ENCODE measurements at places on chromosomes 7 and 10.

DNA sequence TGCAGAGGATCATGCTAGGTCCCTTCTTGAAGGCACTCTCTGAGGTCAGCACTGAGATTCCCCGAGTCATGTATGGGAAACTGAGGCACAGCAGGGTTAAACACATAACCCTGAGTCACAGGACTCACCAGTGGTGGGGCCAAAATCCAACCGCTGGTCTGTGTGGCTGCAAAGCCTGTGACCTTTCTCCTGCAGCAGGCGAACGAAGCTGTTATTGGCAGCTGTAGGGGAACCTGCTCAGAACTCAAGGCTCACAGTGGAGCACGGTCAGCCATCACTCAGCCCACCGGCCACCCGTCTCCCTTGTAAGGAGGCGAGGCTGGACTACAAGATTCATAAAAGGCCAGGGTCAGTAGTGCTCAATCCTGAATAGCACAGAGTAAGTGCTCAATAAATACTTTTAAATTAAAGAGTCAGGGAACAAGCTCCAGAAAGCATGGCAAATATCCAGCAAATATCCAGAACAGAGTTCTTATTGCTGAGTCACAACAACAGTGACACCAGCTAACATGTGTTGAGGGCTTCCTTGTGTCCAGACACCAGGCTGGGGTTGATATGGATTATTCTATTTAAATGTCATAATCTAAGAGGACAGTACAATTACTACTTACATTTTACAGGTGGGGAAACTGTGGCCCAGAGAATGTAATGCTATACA lies 34.9 kb downstream of the CHST15 start:
- no peak for DNase-seq

DNA sequence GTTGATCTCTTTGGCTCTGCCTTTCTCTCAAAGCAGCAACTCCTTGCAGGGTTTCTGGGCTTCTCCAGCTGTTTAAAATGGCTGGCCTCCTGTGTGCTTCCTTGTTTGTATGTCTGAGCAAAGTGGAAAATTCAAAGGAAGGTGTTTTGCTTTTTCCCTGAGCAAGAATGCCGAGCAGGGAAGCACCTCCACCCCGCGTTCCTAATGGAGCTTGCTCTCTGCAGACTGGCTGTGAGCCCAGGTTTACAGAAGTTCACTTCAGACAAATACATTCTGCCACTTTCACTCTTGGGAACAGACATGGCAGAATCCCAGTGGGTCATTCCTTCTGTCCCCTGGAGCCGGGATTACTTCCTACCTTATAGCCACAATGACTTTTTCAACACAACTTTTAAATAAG lies 181.8 kb upstream of the AGK start:
- DNase-seq, result no peak

DNA sequence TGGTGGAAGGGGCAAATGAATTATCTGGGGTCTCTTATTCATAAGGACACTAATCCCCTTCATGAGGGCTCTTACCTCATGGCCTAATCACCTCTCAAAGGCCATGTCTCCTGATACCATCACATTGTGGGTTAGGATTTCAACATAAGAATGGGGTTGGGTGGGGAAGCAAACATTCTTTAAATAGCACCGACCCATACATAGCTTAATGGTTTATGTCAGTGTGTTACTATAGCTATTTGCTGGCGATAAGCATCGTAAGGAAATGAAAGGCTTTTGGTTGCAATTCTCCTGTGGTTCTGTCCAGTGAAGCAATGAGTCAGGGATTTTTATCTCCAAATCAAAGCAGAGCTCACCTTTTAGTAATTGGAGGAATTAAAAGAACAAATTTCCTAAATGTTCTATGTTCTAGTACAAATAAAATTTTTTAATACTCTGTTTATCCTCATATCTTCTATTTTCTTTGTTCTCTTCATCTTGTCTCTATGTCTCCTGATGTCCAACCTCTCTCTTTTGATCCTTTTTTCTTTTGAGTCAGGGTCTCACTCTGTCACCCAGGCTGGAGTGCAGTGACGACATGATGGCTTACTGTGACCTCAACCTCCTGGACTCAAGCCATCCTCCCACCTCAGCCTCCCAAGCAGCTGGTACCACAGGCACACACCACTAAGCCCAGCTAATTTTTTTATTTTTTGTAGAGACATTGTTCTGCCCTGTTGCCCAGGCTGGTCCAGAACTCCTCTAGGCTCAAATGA lies 57.0 kb upstream of the GLCCI1 start:
- DNase-seq, result no peak

DNA sequence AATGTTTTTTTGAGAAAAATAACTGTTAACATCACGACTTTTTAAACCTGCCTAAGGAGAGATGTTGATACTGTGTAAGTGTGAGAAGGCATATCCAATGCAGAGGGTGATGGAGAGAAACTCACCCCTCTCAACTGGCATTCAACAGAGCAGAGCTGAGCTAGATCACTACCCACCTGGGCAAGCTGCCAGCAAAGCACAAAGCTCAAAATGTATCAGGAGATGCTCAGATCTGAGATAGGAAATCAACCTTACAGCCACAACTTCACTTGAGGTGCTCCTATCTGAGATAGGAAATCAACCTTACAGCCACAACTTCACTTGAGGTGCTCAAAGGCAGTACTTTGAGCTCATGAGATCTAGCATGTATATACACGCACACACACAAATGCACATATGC lies 151.5 kb upstream of the PDE1C start:
- DNase-seq, result no peak

DNA sequence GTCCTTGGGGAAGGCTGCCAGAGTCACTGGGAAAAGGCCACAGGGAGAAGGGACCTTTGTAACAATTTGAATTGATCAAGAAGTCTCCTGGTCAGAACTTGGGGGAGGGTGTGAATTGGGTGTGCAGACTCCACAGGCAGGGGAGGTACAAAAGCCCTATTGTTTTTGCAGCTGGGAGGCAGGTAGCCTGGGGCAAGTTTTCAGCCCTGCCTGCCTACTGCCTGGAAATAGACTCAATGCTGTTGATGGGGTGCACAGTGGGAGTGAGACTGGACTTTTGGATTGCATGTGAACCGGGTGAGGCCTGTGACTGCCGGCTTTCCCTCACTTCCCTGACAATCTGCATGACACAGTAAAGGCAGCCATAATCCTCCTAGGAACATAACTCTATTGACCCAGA lies 947.0 kb downstream of the REEP3 start:
- DNase-seq, result no peak

- peak; percentile 61 for DNase-seq
Observed at GRCh38 chr10:127939786-127940330, 33.0 kb downstream of the PTPRE start.

- no peak for DNase-seq
Observed at GRCh38 chr10:32232378-32232777, 114.6 kb downstream of the EPC1 start.

- no peak for DNase-seq
Observed at GRCh38 chr10:91652364-91652763, 19.5 kb upstream of the PPP1R3C start.

DNA sequence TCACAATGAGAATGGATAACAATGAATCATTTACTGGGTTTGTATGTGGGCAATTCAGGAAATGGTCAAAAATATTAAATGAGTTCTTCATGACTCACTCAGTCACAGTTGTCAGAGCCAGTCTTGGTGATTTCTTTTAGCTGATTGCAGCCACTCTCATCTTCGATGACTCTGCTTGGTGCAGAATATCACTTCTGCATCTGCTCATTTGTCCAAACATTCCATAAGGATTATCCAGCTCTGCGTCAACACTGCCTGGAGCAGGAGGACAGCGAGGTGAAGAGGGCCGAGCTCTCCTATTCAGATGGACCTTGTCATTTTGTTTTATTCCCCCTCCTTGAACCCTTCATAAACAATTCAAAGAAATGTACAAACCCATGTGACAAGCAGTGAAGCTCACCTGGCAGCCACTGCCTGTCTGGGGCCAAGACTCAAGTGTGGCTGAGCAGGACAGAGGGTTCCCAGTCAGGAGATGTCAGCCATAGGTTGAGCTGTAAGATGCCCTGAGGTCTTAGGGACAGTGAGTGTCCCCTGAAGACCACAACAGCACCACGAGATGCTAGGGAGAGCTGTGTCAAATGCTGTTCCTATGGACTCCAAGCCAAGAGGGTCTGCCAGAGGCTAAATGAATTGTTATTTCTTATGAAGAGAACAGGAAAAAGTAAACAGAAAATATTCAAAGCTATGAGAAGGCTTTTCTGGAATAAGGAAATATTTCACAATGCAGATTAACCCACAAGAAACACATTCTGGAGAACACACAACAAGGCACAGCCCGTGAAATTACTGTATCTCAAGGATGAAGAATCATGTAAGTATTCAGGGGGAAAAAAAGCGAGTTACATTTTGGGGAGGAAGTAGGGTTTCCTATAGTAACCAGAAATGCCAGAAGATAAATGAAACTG lies 33.1 kb upstream of the EGFR start:
- DNase-seq, result no peak

DNA sequence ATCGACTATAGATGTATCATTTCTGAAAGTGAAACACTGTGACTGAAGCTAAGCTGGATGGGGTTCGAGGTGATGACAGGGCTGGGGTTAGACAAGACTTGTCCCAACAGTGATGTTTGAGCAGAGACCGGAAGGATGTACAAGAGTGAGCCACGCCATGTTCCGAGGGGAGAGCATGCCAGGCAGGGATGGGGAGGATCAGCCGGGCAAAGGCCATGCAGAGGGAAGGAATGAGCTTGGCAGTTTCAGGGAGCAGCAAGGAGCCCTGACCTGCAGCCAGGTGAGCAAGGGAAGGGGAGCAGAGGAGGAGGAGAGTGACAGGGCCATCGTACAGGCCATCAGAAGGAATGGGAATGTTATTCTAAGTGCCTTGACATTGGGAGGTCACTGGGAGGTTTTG lies 114.9 kb upstream of the GPR26 start:
- peak; percentile 21 for DNase-seq

DNA sequence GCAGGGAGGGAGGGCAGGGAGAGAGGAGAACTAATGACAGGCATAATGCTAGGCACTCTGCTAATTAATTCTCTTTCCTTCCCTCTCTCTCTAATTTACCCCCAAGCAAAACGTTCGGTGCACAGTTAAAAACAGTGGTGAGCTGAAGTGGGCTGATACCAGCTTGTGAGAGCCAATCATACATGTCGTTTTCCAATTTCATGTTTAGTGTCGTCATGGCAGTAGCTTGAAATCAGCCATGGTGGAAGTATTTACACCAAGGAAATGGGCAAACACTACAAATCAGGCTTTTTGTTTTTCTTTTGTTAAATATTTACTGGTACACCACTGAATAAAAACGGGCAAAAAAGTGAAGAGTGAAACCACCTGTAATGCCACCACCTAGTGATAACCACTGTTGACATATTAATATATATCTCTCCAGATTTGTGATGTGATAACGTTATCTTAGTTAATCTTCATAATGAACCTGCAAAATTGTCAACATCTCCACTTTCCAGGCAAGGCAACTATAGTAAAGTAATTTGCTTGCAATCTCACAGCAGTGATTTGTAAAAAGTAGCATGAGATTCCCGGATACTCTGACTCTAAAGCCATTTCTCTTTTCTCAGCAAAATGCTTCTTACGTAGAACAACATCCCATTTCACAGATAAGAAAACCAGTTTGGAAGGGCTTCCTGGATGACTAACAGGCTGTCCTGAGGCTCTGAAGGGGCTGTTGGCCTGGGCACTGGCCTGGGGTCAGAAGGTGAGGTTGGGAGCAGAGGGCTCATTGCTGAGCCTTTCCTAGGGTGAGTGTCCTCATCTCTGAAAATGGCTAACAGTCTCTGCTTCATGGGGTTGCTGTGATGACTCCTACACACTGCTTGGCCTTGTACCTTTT lies 83.7 kb downstream of the ATXN7L1 start:
- peak; percentile 26 for DNase-seq

GRCh38 chr10:131013281-131013912 lies 298.1 kb downstream of the TCERG1L start:
- no peak for DNase-seq

DNA sequence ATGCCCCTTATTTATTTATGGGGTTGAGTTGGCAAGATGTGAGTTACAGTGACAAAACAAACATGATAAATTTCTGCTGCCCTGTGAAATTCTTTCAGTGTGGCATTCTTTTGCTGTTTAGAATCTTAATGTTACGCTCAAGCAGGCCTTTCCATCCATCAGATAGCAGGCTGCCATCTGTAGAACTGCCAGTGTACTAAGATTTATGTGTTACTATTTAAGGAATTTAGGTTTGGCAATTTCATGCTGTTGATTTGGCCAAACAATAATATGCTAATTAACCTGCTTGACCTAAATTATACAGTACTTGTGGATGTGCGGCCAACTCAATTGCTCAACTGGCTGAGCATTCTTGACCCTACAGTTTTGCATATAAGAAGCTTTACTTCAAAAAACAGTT lies 477.7 kb upstream of the TPK1 start:
- no peak for DNase-seq

- DNase-seq, result no peak
Observed at GRCh38 chr7:79037001-79037400, 416.5 kb downstream of the MAGI2 start.

DNA sequence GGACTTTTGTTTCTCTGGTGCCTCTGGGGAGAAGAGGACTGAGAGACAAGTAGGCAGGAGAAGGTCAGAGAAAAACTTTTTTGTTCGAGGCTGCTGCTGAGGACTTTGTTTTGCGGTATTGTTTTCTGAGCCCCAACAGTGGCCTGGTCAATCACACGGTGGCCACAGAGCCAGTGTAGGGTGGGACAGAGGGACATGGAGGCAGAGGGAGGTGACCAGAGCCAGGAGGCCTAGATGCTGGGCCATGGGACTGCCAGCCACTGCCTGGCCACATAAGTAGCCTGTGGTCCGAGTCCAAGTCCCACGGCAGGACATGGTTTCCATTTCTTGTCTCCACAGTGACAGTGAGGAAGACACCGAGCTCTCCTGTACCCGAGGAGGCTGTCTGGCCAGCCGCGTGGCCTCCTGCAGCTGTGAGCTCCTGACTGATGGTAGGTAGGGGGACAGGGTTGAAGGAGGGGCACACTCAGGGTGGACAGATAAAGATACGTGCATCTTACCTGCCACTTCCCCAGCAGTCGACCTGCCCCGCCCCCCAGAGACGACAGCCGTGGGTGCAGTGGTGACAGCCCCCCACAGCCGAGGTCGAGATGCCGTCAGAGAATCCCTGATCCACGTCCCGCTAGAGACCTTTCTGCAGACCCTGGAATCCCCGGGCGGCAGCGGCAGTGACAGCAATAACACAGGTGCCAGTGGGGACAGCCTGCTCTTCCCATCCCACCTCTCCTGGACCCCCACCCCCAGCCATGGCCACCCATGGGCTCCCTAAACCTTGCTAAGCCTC lies 27.5 kb downstream of the SH2B2 start:
- no peak for DNase-seq

GRCh38 chr7:93016681-93017381 lies 100.9 kb downstream of the SAMD9 start:
- no peak for DNase-seq

DNA sequence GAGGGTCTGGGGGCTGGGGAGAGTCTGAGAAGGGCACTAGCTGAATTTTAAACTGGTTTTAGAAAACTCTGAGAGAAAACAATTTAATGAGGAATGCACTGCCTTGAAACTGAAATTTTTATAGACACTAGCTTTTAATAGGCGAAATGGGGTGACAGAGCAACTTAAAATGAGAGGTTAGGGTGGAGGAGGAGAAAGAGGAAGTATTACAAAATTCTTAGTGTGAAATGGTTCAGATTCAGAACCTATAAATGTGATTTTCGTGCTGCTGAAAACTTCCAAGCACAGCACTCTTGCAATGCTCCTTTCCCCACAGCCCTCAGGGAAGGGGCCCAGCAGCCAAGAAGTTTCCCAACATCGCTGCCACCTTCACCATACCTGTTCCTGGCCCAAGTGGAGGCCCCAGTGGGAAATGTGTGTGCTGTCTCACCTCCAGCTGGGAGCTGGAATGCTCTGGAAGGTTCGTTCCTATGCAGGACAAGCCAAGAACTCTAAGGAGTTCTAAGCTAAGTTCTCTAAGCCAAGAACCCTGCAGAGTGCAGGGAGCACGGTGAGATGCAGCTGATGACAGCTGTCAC lies 60.0 kb downstream of the ATXN7L1 start:
- DNase-seq, result no peak

- no peak for DNase-seq
Observed at GRCh38 chr7:54847921-54848320, 88.9 kb upstream of the SEC61G start.
